ENCODE measurements at places on chromosomes 2 and 18. TPM values are rescaled to one million over a fixed set of nuclear protein-coding genes. Genes with fewer than 3 reads are reported as not detected.

The CDKL4 gene
- total RNA-seq, result not detected

- no peak for DNase-seq
Observed at GRCh38 chr2:48345176-48345575, 184.8 kb upstream of the STON1 start.

The SIX3 gene
- 0.86 TPM for total RNA-seq

The UGT1A5 gene
- not detected for total RNA-seq

The FAM110C gene
- not detected for total RNA-seq

The SATB2 gene
- 20.8 TPM for total RNA-seq

The SLC11A1 gene
- not detected for total RNA-seq

DNA sequence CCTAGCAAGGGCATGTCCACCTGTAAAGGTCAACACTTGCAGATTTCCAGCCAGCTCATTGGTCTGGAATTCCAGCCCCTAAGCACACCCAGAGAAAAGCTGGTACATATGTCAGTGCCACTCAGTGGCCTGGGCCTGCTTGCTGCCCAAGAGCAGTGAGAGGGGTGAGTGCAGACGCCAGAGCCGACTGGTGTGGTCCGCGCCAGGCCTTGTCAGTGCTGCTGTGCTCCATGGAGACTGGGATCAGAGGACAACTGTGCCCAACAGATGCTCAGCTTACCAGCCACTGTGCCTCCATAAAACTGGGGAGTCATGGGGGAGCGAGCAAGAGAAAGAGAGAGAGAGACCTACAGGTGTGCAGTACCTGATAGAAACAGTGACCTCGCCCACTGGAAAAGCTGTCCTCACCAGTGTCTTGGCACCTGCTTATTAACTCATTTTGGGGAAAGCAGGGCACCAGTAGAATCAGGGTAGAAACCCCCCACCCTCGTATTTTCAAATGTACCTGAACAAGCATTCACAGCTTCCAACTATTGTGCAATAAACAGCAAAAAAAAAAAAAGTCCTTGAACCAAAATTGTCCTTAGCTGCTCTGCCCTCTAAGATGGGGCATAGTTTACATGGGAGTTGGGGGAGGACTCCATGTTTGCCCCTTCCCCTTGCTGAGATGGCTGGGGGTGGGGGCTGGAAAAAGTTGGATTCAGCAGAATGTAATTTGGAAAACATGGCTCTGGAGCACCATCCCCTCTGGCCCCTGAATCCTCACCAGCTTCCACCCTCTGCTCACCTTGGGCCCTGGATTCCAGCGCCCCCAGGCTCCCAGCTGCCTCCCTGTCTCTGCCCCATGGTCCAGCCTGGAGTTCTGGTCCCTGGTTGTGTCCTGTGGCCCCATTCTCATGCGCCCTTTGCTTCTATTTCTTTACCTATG, 1.4 kb upstream of the SP140L start:
- DNase-seq, result no peak

GRCh38 chr2:137888845-137889244, 75.4 kb upstream of the HNMT start:
- DNase-seq, result peak; percentile 71

- peak; percentile 68 for DNase-seq
Observed at GRCh38 chr2:179936654-179937053, 70.4 kb downstream of the CWC22 start.

- no peak for DNase-seq
Observed at GRCh38 chr18:62280058-62280457, 45.1 kb upstream of the TNFRSF11A start.

GRCh38 chr2:12502759-12503158, 214.0 kb upstream of the TRIB2 start:
- no peak for DNase-seq

GRCh38 chr18:35842536-35842935, 129.9 kb upstream of the RMP24 start:
- no peak for DNase-seq

- no peak for DNase-seq
Observed at GRCh38 chr2:154591294-154591820, 107.1 kb upstream of the KCNJ3 start.

DNA sequence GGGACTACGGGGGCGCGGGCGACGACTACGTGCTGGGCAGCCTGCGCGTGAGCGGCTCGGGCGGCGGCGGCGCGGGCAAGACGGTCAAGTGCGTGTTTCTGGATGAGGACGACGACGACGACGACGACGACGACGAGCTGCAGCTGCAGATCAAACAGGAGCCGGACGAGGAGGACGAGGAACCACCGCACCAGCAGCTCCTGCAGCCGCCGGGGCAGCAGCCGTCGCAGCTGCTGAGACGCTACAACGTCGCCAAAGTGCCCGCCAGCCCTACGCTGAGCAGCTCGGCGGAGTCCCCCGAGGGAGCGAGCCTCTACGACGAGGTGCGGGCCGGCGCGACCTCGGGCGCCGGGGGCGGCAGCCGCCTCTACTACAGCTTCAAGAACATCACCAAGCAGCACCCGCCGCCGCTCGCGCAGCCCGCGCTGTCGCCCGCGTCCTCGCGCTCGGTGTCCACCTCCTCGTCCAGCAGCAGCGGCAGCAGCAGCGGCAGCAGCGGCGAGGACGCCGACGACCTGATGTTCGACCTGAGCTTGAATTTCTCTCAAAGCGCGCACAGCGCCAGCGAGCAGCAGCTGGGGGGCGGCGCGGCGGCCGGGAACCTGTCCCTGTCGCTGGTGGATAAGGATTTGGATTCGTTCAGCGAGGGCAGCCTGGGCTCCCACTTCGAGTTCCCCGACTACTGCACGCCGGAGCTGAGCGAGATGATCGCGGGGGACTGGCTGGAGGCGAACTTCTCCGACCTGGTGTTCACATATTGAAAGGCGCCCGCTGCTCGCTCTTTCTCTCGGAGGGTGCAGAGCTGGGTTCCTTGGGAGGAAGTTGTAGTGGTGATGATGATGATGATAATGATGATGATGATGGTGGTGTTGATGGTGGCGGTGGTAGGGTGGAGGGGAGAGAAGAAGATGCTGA, 1.4 kb downstream of the SOX11 start:
- peak; percentile 76 for DNase-seq

- no peak for DNase-seq
Observed at GRCh38 chr2:41759880-41760279, 287.9 kb upstream of the PKDCC start.

GRCh38 chr2:204024503-204024902, 87.9 kb downstream of the ICOS start:
- DNase-seq, result peak; percentile 21

DNA sequence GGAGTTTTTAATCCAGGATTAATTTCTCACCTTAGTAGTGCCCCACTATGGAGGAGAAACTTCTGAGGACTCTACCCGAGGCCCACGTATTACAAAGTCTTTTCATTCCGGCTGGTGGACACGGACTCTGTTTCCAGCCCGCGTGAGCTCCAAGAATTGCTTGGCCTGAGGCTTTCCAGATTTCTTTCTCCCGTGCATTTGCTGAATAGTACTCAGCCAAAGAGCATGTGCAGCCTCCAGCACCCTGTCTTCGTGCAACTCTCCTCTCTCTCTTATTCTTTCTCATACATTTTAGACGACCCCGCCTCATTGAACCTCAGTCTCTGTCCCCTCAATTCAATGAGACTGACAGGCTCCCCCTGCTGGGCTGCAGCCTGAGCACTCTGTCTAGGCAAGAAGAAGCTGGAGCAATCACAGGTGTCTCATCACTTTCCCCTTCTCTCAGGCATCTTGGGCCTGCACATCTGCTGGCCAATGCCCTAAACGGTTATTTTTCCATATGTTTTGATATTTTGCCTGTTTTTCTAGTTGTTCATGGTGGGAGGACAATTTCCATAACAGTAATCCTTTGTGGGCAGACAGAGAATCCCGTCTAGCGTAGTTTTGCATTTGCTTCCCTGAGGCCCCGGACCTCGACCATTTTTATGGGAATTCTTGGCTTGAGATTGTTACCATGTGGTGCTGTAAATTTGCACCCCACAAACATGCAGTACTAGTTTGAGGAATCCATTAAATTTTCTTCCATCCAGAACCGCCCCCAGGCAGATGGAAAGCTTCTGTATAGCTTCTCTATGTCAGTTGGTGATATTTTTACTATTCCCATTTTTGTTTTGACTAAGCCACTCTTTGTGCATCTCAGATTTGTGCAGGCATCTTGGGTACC, 50.1 kb upstream of the LPIN2 start:
- peak; percentile 78 for DNase-seq

The CKAP2L gene
- 3.3 TPM for total RNA-seq

- DNase-seq, result no peak
Observed at GRCh38 chr2:77028032-77028600, 494.1 kb downstream of the LRRTM4 start.

- DNase-seq, result no peak
Observed at GRCh38 chr2:166634706-166635105, 140.7 kb upstream of the SCN7A start.

The AUP1 gene
- total RNA-seq, result 99.5 TPM

DNA sequence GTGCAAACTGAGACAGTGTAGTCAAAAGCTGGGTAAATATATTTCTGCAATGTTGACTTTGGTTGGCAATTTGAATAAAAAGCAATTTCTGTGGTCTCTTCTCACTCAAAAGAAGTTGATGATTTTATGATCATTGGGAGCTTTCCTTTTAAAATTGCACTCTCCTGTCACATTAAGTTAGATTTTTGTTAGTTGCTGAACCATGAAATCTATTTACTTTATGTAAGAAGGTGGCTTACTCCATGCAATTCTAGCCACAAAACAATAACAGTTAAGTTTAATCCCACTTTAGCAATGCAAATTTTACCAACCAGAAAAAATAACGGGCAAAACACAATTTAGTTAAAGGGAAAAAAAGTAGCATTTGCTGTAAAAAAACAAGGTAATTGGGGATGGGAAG, 48.3 kb downstream of the DLGAP1 start:
- DNase-seq, result no peak

- peak; percentile 47 for DNase-seq
Observed at GRCh38 chr2:20447437-20448245, 767 bp downstream of the RHOB start.

- DNase-seq, result no peak
Observed at GRCh38 chr2:100584816-100585215, 22.0 kb downstream of the PDCL3 start.

DNA sequence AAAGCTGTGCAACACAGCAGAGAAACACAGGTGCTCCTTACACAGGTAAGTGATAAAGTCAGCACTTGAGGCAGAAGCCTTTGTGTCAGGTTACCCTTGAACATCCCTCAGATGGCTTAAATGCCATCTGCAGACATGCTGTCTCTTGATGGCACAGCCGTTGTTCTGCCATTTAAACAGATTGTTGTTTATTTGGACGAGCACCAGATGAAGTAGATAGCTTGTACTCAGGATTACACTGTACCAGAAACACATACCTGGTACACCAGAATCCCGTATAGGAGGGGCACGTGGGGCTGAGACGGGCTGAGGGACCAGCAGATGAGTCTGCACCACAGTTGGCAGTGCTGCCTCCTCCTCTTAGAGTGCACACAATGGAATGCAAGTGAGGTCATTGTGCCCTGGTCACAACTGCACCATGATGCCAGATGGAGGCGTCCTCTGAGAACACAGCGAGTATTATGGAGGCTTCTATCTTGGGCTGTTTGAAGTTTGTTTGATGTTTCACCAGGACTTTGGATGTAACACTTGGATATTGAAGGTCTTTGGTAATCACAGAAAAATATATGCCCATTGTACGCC, 143.0 kb downstream of the TANC1 start:
- no peak for DNase-seq

The IL36A gene
- not detected for total RNA-seq
